ENCODE measurements at places on chromosomes 13 and 19.
A peak's percentile ranks its signal among the peaks of the same experiment; 100 is the strongest.

DNA sequence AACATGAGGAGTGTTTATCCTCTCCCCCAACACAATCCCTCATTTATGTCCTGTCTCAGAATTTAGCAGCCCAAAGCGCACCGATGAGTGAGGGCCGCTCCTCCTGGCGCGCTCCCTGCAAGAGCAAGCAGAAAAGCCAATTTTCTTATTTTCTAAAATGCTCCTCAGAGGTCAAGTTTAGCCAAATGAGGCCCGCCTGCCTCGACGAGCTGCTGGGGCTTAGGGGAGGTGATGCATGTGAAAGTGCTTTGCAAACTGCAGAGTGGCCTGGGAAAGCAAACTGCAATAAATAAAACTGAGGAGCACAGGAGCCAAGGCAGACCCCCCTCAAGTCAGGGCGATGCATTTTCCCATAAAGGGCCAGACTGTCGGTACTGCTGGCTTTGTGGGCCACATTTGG lies 29.0 kb downstream of the CAPS start:
- DNase-seq: no peak

DNA sequence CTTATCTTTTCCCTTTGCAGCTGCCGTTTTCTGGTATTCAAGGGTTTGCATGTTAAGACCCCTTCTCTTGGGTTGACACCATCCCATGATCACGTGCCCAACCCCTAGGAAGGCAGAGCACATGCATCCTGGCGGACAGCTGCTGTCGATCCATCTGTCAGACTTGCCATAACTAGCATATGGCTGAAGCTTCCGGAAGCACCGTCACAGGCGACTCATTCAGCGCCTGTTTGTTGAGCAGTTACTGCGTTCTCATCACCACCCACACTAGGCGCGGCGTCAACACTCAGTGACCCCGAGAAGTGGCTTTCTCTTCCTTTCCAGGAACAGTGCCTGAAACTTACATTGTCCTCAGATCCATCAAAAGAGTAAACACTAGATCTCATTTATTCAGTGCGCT lies 93.6 kb downstream of the SOX1 start:
- no peak for DNase-seq

- DNase-seq: peak; percentile 86
Observed at GRCh38 chr19:54168174-54168917, 4.6 kb downstream of the TMC4 start.

GRCh38 chr19:1217366-1217765 lies 11.8 kb downstream of the STK11 start:
- no peak for DNase-seq

DNA sequence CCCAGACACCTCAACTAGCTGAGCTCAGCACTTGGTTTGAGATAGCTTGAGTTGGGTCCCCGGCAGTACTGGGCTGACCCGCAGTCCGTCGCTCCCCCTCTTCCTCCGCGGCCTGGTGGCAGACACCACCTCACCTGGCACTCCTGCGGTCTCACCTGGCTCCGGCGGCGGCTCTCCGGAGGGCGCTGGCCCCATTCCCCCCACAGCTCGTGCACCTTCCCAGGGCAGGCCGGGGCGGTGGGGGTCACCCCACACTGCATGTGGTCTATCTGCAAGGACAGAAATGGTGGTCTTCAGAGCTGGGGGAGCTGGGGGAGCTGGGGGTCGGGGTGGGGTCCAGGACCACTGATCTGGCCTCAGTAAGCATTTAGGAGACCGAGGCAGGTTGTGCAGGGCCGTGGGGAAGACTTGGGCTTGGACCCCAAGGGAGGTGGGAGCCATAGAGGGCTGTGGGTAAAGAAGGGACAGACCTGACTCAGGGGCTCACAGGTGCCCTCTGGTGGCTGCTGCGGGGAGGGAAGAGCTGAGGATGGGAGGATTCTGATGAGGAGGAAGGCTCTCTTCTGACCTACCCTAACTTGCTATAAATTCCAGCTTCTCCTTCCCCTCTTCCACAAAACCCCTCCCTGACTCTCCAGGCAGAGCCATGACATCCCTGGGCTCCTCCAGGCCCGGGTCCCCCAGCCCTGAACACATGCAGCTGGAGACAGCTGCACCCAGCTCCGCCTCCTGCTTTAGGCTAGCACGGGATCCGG lies 6.7 kb upstream of the PLIN4 start:
- peak; percentile 62 for DNase-seq

DNA sequence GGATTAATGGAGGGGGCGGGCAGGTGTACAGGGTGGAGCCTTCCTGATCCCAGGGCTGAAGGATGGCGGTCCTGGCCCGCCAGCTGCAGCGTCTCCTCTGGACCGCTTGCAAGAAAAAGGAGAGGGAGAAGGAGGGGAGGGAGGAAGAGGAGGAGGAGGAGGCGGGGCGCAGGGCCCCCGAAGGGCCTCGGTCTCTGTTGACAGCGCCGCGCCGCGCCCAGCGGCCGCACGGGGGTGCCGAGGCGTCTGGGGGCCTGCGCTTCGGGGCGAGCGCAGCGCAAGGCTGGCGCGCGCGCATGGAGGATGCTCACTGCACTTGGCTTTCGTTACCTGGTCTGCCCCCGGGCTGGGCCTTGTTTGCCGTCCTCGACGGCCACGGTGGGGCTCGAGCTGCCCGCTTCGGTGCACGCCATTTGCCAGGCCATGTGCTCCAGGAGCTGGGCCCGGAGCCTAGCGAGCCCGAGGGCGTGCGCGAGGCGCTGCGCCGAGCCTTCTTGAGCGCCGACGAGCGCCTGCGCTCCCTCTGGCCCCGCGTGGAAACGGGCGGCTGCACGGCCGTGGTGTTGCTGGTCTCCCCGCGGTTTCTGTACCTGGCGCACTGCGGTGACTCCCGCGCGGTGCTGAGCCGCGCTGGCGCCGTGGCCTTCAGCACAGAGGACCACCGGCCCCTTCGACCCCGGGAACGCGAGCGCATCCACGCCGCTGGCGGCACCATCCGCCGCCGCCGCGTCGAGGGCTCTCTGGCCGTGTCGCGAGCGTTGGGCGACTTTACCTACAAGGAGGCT lies at the start of gene PPM1N:
Gene PPM1N, plus strand, starts transcription at position 33 of the 785 bp plus-strand sequence. Its CDS starts 30 bp downstream, at position 63.
- DNase-seq: peak; percentile 51

DNA sequence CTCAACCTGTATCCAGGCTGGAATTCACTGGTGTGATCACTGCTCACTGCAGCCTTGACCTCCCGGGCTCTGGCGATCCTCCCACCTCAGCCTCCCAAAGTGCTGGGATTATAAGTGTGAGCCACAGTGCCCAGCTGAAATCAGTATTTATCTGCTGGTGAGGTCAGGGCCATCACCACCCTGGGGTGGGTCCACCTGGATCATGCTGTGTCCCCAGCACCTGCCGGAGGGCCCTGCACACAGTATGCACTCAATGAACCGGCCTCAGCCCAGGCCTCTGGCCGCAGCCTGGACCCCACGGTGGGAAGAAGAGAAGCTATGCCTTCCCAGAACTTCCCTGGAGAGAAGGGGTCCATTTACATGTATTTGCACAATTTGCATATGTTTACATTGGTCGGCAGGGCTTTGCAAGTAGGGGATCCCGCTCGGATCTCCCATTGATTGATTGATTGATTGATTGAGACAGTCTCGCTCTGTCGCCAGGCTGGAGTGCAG lies 2.6 kb upstream of the SLC5A5 start:
- DNase-seq: no peak

- no peak for DNase-seq
Observed at GRCh38 chr13:28501547-28501946, 6.6 kb upstream of the FLT1 start.

- DNase-seq: no peak
Observed at GRCh38 chr19:40799558-40800338, 757 bp downstream of the EGLN2 start.

GRCh38 chr13:46359714-46360113 lies 27.3 kb downstream of the RUBCNL start:
- no peak for DNase-seq

- DNase-seq: no peak
Observed at GRCh38 chr13:113851826-113852535, 11.9 kb downstream of the GAS6 start.

- no peak for DNase-seq
Observed at GRCh38 chr13:78786459-78786858, 127.5 kb upstream of the OBI1 start.

Measured in activated T-cell treated with anti-CD3 and anti-CD28 coated beads for 4 hours (primary cell).